ENCODE measurements at places on chromosomes 6 and 20.

DNA sequence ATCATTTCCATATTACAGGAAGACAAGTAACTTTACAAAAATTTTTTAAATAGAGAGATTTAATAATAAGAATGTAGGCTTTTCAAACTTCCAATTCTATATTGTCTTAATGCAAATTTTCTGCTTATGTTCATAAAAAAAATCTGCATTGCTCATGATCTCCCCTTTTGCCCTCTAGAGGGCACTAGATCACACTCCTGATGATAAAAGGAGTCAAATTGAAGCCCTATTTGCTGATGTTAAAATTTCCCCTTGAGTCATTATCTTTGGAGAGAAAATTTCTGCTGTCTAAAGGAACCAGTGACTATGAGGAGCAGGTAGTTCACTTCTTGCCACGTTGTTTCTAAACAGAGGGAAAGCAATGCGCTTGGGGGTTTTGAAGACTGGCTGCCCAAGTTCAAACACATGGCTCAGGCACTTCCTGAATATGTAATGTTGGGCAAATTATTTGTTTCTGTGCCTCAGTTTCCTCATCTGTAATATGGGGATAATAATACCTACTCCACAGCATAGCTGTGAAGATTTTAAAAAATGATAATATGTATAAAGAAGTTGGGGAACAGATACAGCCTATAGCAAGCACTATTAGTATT lies 874.2 kb downstream of the TFAP2A start:
- DNase-seq, result no peak

DNA sequence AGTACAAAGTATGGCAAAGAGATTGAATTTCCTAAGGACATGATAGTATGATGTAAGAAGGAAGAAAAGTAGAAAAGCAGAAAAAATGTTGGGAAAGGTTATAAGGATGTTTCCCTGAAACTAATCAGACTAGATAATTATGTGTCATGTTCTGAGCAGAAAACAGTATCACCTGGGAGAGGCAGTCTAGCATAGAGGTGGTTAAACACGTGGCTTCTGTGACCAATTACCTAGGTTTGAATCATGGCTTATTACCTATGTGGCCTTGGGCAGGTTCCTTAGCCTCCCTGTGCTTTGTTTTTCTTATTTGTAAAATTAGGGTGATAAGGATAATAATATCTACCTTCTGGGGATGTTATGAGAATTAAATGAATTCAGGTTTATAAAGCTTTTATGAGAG lies 38.0 kb downstream of the SCGN start:
- no peak for DNase-seq

GRCh38 chr6:127177923-127178231 lies 59.4 kb downstream of the RSPO3 start:
- DNase-seq, result no peak

DNA sequence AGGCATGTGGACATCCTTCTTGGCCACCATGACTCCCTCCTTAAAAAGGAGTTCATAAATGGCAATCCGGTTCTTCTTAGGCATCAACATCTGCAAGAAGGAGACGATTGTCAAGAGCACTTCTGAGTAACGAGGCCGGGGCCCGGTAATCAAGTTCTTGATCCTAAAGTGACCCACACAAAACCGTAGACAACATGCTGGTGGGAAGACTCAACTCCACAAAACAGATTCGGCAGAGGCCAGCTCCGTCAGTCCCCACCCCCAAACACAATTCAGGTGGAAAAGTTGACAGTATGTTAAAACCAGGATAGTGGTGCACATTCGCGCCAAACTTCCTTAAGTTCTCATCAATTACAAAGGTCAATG lies 754 bp downstream of the RPS10 start:
- no peak for DNase-seq

DNA sequence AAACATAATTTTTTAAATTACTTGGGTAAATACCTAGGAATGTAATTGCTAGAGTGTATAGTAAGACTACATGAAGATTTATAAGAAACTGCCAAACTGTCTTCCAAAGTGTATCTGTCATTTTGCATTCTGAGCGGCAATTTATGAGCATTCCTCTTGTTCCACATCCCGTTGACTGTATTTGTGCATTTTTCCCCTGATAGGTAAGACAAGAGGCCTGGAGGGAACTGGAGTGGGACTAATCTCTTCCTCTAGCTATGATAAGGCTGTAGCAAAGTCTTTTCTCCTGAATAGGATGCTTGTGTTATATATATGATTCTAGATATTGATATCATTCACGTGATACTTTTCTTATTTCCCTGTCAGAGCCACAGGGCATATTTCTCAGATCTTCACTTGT lies 1557.5 kb downstream of the GRIK2 start:
- no peak for DNase-seq

Measured in activated CD4-positive, CD25-positive, alpha-beta regulatory T cell (primary cell).